Fibroblast of skin of right biceps (primary cell): ENCODE measurements at places on chromosomes 11 and 22.
A peak's percentile ranks its signal among the peaks of the same experiment; 100 is the strongest.

- DNase-seq = peak; percentile 62
Observed at GRCh38 chr11:110818032-110818687, 105.9 kb upstream of the ARHGAP20 start.

DNA sequence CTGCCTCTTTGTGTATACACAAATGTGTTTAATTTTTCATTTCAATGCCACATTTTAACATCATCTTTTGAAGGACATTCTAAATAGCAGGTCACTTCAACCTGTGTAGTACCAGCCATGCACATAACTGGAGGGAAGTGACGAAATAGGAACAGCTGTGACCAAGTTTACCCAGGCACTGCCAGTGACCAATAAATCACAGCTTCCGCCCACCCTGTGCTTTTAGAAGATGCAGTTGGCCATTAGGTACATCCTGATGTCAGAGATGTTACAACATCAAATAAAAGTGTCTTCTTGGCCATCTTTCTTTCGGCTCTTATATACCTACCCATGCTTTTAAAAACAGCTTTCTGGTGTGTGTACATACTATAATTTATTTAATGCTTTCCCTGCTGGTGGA lies 7.8 kb downstream of the LDLRAD3 start:
- no peak for DNase-seq

GRCh38 chr11:44775366-44775984 lies 48.7 kb downstream of the TSPAN18 start:
- DNase-seq = peak; percentile 60

DNA sequence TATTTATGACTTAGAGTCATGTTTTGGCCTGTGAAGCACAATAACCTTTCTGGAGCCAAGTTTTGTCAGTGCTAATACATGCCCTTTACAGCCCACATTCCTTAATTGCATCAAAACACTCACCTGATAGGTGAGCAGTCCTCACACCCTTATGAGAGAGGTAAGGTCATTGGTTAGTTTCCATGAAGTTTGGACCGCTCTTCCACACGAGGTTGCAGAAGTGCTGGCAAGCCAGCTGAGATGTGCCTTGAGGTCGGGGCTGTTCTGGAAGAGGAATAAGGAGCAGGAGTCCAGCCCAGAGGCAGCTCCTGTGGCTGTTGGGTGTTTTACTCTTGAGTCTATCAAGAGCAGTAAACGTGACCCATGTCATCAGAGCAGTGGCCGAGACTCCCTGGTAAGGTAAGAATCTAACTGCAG lies 76.3 kb downstream of the CYB5R2 start:
- no peak for DNase-seq

GRCh38 chr11:36006556-36006955 lies 62.7 kb downstream of the LDLRAD3 start:
- no peak for DNase-seq

DNA sequence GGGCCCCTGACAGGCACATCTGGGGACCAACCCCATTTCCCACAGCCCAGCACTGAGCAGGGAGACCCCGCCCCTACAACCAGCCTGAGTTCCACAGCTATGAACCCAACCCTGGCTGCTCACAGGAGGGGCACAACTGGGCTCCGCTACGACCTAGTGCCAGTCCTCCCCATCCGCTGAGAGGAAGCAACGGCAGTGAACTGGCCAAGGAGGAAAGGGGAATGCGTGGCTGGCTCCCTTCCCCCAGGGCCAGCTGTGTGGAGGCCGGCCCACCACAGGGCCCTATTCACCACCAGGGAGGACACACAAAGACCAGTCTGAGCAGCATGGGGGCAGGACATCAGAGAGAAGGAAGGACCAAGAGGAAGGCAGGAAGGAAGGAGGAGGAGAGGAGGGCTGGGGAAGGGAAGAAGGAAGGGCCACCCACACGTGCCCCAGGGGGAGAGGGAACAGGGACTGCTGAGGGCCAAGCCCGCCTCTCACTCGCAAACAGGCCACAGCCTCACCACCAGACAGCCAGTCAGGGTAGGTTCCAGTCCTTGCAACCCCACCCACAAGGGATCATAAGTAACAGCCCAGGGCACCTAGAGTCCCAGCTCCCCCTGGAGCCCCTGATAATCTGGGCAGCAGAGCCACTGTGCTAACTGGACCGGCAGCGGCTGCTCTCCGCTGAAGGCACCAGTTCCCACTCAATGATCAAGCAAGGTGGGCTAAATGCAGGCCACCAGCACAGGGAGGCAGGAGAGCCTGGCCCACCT lies 8.5 kb upstream of the GAL3ST1 start:
- DNase-seq = no peak

DNA sequence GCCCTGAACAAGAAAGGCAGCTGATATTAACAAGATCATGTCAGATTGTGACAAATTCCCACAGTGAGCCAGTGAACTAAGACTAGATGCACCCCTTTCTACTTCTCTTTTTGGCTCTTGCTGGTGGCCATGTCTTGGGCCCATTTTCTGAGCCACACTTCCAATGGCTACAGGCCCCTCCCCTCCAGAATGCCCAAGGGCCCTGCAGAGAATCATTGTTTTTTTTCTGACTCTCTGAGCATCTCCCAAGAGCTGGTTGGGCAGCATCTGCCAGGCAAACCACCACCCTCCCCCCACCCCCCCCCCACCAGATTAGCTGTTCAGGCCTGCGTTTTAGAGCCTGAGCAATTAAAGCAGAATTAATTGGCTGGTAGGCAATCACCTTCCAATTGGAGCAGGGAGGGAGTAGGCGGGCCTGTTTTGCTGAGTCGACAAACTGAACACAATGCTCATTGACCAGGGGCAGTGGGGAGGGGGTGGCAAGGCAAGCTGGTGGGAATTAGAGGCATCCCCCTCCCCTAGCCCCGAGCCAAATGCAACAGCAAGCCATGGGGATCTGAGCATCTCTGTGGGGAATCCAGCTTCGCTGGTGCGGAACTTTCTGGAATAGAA lies 541.4 kb downstream of the MN1 start:
- no peak for DNase-seq

DNA sequence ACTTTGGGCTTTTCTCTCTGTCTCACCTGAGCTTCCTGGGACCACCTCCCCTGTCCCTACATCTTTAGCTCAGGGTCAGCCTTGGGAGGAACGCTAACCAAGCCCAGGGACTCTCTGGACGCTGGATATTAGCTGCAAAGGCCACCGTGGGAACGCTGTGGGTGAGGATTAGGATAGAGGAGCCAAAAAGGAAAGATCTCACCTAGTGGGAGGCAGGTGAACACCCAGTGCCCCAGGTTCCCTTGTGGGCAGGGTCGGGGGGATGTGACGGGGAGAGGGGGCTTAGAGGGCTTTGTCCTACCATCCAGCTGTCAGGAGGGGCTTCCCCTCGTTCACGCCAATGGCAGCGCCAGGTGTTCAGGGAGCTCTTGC lies 50.2 kb downstream of the LINC01488 start:
- DNase-seq = no peak
